ENCODE measurements at places on chromosomes 5 and 9.

GRCh38 chr9:133238272-133238850 lies 29.3 kb upstream of the OBP2B start:
- DNase-seq: no peak

- no peak for DNase-seq
Measured at GRCh38 chr9:133656211-133657119, 20.3 kb downstream of the DBH start.

DNA sequence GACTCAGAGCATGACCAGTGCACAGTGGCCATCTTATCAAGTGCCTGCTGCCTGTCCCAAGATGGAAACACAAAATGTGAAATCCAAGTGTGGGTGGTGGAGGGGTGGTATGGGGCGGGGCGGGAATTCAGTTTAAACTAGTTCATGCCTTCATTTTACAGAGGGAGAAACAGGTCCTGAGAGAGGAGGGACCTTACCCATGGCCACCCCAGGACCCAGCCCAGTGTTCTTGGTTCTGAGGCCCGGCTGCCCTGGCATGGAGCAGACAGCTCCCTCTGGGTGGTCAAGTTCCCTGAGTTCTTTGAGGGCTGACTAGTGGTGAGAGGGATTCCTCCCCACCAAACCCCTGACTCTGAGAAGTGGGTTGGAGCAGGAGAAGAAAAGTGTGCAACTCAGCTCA lies 20.8 kb downstream of the KCNIP1 start:
- no peak for DNase-seq

- DNase-seq: no peak
Measured at GRCh38 chr9:107740088-107740980, 250.8 kb upstream of the KLF4 start.

DNA sequence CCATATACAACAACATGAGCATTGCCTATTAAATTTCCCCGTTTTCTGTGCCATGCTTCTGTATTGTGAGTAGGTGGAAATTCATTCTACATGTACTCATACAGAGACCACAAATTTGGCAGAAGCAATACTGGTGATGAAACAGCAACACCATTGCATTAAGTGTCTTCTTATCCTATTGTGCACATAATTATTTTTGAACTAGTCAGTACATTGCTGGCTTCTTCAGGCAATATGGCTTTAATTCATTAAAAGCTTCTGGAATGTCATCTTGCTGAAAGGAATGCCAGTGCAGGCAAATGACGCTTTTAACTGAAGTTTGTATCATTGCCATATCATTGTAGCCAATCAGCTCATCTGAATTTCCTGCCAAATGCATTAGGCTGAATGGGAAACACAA lies 82.6 kb downstream of the KIAA1958 start:
- no peak for DNase-seq

DNA sequence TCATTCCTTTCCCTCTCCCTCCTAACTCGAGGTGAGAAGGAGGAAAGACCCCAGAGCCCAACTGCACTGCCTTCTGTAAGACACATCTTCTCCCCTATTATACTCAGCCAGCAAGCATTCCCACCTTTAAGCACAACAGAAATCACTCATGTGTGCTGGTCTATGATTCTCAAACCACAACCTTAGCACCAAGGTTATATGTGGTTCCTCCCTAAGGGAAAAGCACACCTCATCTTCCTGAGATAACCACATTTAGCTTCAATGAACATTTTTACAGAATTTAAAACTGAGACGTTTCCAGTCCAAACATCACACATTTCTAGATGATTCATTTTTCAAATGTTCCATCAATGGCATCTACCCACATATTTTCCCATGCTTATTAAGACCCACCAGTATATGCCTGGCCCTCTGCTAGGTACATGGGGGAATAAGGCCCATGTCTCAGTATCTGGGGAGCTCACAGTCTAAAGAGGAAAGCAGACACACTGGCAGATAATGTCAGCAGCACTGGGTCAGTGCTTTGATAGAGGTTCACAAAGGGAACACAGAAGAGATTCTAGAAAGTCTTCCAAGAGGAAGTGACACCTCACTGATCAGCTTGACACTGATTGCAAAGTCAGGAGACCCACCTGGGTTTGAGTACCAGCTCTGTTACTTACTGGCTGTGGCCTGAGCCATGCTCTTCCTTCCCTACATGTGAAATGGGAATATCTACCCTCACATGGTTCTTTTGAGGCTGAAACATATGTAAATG lies 245.4 kb downstream of the DENND1A start:
- DNase-seq: no peak

- DNase-seq: peak; percentile 11
Measured at GRCh38 chr9:124298646-124299235, 41.0 kb downstream of the NEK6 start.

GRCh38 chr5:135211083-135211790 lies 177.2 kb upstream of the PITX1 start:
- no peak for DNase-seq

- no peak for DNase-seq
Measured at GRCh38 chr9:123523001-123523400, 167.0 kb downstream of the CRB2 start.

- DNase-seq: no peak
Measured at GRCh38 chr9:89903141-89903475, 298.3 kb downstream of the GADD45G start.

DNA sequence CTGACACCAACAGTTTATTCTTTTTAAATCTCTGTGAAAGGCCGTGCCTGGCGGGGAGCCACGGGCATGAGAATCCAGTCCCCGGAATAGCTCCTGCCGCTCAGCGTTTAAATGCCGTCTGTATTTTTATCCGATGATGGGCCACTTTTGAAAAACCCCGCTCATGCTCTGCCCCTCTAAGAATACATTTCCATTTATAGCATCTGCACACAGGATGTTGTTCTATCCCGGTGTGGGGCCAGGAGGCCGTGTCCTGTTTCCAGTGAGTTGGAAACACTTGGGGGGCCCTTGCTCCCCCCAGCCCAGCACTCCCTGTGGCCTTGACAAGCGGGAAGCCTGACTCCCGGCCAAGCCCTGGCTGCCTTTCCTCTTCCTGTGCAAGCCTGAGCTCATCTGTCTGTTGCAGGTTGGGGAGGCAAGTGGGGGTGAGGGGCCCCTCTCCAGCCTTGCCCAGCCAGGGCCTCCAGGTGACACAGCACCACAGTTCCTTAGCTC lies 39.0 kb downstream of the ERGIC1 start:
- DNase-seq: no peak

GRCh38 chr5:152372875-152373274 lies 32.2 kb downstream of the NMUR2 start:
- no peak for DNase-seq

- DNase-seq: no peak
Measured at GRCh38 chr5:62701036-62701435, 122.4 kb downstream of the LRRC70 start.

DNA sequence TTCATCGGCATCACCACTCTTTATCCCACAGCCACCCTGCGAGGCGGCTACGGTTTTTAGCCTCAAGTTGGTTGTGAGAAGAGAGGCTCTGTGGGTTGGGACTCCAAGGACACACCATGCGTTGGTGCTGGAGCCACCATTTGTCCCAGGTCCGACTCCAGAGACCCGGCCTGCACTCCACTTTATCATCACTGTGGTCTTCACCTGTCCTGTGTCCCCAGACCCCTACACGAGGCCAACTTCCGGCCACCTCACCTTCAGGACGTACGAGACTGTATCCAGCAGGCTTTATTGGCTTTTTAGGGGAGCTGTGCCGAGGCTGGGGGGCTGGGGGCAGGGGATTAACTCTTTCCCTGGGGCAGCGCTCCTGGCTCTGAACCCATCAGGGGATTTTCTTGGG lies 55.0 kb downstream of the GTF3C4 start:
- DNase-seq: no peak

DNA sequence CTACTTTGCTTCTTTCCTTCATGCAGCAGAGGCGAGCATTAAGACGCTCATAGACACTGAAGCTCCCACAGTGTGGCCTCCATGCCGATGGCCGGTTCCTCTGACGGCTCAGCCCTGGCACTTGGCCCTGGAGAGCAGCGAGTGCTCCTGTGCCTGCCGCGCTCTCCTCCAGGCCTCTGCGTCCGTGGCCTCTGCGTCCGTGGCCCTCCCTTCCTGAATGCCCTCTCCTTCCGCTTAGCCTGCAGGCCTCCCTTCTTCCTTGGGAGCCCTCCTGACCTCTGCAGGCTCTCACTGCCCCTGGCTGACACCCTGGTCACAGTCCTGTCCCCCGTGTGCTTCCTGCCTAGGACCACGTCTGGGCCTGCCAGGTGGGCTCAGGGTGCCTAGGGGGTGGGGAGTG lies 92.8 kb downstream of the ZNF354C start:
- no peak for DNase-seq

DNA sequence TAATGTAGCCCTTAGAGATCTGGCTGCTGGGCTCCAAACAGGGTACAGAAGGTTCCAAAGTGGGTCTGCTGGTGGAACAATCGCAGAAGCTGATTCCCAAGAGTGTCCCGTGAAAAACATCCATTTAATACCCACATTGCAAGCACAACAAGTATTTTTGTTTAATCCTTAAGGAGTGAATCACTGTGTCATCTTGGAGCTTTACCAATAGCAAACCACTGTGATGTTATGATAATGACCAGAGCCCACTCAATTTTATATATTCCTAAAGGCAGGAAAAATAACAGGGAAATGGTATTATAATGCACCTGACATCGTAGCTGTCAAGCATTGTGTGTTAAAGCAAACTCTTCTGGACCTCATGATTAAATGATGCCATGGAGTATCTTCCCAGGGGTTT lies 291.9 kb downstream of the FBXL7 start:
- no peak for DNase-seq

DNA sequence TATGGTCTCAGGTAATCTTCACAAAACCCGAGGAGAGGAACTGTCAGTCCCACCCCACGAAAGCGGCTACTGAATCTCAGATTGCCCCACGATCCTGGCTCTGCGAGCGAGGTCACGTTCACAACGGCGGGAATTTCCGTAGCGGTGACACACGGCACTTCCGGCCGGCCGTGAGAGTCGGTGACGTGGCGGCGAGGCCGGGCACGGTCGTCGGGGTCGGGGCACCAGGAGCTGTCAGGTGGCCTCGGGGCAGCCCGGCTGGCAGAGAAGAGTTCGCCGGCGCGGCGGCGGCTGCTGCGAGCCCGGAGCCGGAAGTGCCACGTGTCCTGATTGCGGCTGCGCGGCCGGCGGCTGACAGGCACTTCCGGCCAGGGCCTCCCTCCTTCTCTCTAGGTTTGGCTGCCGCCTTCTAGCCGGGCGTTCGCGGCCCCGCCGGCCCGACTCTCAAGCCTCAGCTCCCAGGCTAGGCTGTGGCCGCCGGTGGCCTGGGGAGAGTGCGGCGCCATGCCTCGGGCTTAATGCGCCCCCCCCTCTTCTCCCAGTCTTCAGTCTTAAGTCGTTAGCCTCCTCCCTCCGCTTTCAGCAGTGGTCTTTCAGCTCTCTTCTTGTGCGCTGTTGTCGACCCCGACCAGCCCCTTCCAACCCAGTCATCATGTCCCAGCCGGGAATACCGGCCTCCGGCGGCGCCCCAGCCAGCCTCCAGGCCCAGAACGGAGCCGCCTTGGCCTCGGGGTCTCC lies at the start of gene SEC24A:
TSS of gene SEC24A (plus strand) at position 361 of the 738 bp plus-strand sequence. CDS start at position 653, 292 bp downstream.
- DNase-seq: peak; percentile 63

DNA sequence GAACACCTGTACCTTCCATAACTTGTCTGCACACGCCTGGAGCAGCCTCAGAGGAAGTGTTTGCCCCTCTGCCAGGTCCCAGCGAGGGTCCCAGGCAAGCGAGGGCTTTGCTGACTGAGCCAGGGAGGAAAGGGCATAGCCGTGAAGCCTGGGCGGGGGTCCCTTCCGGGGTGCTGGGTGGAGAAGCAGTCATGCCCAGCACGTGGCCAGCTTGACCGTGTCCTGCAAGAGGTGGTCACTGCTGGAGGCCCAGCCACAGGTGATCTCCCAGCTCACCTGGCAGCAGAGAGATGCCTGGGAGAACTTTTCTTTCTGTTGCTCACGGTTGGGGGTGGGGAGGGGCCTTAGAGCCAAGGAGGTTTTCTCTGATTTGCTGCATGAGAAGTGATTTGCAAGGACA lies 195.3 kb downstream of the CACNA1B start:
- no peak for DNase-seq

GRCh38 chr5:173457482-173457881 lies 129.3 kb upstream of the STC2 start:
- DNase-seq: no peak

DNA sequence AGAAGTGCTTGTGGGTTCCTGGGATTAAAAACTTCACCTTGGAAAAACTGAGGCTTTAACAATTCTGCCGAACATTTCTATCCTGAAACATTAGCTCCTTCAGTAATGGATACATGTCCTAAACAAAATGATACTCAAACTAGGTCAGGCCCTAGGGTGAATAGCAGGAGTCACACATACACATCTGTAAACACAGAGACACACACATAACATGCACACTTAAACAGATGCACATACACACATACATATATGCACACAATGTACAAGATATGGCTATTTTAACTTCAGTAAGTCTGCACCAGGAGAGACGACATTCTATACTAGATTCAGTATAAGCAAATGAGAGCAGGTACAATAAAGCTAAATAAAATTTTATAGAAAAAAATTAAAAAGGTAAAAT lies 124.4 kb downstream of the DCP2 start:
- DNase-seq: no peak

- DNase-seq: no peak
Measured at GRCh38 chr5:172114875-172115422, 73.1 kb downstream of the STK10 start.

Measured in keratinocyte (primary cell).